ENCODE measurements at places on chromosomes 1 and 21. TPM values are rescaled to one million over a fixed set of nuclear protein-coding genes. Genes with fewer than 3 reads are reported as not detected.
A peak's percentile ranks its signal among the peaks of the same experiment; 100 is the strongest.

The GOLT1A gene
- 8.9 TPM for total RNA-seq

The CLDN8 gene
- total RNA-seq, result 7.1 TPM

The DNASE2B gene
- not detected for total RNA-seq

The SPRR2G gene
- total RNA-seq, result not detected

The ACADM gene
- 52.1 TPM for total RNA-seq

The SLC2A5 gene
- 6.4 TPM for total RNA-seq

The TPTE gene
- not detected for total RNA-seq

The KLHDC8A gene
- total RNA-seq, result not detected

GRCh38 chr21:32392299-32392879 lies 423 bp downstream of the URB1 start:
- peak; percentile 44 for DNase-seq
- peak overlapping the region; percentile 95 for H3K4me3 ChIP-seq
- H3K36me3 ChIP-seq, result no peaks in the 10 kb centered on the region
- H3K27ac ChIP-seq, result no peak overlapping the region
- H3K27me3 ChIP-seq, result no peaks in the 10 kb centered on the region

GRCh38 chr1:219365451-219365850 lies 191.8 kb downstream of the LYPLAL1 start:
- no peak overlapping the region for H3K27ac ChIP-seq
- no peaks in the 10 kb centered on the region for H3K4me1 ChIP-seq
- H3K27me3 ChIP-seq, result no peaks in the 10 kb centered on the region
- no peak overlapping the region for H3K4me3 ChIP-seq

GRCh38 chr1:21383785-21384401 lies 56.0 kb upstream of the NBPF3 start:
- peak overlapping the region; percentile 12 for H3K4me3 ChIP-seq
- DNase-seq, result no peak
- no peaks in the 10 kb centered on the region for H3K36me3 ChIP-seq
- no peaks in the 10 kb centered on the region for H3K27me3 ChIP-seq
- H3K27ac ChIP-seq, result peak overlapping the region; percentile 54
- H3K4me1 ChIP-seq, result peaks cover 4% of the 10 kb centered on the region

- H3K27ac ChIP-seq, result peak overlapping the region; percentile 96
- no peaks in the 10 kb centered on the region for H3K27me3 ChIP-seq
- H3K4me1 ChIP-seq, result no peaks in the 10 kb centered on the region
Observed at GRCh38 chr1:205321959-205322283, 376 bp upstream of the NUAK2 start.

DNA sequence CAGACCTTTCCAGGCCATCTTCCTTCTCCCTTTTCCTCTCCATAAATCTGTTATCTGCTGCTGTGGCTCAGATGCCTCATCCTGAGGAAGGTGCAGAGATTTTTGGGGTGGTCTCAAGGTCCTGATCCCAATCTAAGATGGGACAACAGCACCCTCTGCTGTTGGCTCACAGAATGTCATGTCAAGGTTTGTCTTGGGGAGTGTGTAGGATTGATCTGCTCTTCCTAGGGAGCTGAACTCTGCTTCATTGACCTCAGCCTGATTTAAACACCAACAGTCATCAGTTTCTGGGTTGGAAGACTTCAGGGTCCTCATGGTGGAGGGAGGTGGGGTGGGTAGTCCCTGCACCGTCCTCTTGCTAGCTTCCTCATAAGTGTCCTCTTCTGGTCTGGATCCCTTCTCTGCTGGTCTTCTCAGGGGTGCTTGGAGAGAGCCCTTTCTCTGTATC lies 62.8 kb upstream of the LAX1 start:
- H3K4me3 ChIP-seq, result no peak overlapping the region
- H3K27ac ChIP-seq, result no peak overlapping the region
- peaks cover 12% of the 10 kb centered on the region for H3K36me3 ChIP-seq
- H3K4me1 ChIP-seq, result no peaks in the 10 kb centered on the region
- peak; percentile 82 for DNase-seq

GRCh38 chr1:205760606-205761005 lies 10.6 kb upstream of the NUCKS1 start:
- no peaks in the 10 kb centered on the region for H3K27me3 ChIP-seq
- H3K27ac ChIP-seq, result no peak overlapping the region
- H3K4me3 ChIP-seq, result no peak overlapping the region
- H3K36me3 ChIP-seq, result no peaks in the 10 kb centered on the region

- no peak overlapping the region for H3K27ac ChIP-seq
- DNase-seq, result no peak
- no peaks in the 10 kb centered on the region for H3K4me1 ChIP-seq
- H3K4me3 ChIP-seq, result no peak overlapping the region
- no peaks in the 10 kb centered on the region for H3K36me3 ChIP-seq
Observed at GRCh38 chr1:77548285-77548684, 134.2 kb downstream of the ZZZ3 start.

DNA sequence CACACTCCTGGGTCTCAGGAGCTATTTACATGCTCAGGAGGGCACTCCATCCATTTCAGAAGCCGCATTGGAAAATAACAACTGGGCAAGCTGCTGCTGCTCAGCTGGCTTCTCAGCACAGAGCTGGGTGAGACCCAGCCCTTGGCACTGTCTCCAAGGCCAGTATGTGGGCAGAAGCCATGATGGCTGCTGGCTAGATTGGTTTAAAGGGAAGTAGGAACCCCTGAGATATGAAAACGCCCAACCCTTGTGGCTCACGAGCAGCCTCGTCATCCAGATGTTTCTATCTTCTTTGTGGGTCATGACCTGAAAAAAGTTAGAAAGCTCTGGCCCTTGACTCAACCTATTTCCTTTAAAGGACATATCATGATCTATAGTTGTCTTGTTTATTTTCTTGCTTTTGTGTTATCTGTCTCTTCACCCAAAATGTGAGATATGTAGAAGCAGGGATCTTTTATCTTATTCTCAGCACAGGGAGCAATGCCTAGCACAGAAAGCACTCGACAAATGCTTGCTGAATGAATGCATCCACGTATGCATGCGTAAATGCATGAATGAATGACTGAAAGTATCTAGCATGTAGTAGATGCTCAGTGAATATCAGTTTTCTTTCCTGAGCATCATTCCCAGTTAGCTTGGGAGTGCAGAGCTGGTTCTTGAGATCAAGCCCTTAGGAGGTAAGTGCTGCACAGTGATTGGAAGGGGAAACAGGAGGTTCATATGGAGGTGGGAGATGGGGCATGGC lies 11.6 kb downstream of the MYBPH start:
- no peaks in the 10 kb centered on the region for H3K36me3 ChIP-seq
- H3K4me3 ChIP-seq, result no peak overlapping the region
- no peak for DNase-seq
- no peaks in the 10 kb centered on the region for H3K4me1 ChIP-seq
- H3K27ac ChIP-seq, result no peak overlapping the region

DNA sequence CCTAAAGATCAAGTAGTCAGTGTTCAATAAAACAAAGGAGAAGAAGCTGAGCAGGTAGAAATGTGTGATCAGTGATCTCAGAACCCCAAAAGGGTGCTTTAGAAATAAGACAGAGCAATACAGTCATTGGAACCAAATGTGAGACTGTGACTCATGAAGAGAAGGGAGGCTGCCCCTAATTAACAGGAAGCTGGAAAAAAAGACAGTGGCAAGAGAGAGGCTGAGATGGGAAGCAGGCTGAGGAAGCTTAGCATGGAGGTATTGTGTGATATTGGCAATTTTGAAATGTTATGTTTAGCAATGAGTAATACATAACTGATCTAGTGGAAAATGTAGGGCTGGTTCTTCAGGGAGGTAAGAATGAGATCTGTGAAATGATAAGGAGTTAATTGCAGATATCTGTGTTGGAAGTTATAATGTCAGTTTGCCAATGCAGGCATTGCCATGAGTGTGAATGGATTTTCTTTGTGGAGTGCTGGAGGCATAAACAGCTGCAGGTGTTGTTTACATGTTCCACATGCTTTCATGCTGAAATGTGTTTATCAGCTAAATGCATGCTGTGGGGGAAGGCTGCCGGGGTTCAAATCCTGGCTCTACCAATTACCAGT lies 90.6 kb upstream of the CACNA1E start:
- no peaks in the 10 kb centered on the region for H3K27me3 ChIP-seq
- no peak for DNase-seq
- no peaks in the 10 kb centered on the region for H3K4me1 ChIP-seq
- no peaks in the 10 kb centered on the region for H3K36me3 ChIP-seq

DNA sequence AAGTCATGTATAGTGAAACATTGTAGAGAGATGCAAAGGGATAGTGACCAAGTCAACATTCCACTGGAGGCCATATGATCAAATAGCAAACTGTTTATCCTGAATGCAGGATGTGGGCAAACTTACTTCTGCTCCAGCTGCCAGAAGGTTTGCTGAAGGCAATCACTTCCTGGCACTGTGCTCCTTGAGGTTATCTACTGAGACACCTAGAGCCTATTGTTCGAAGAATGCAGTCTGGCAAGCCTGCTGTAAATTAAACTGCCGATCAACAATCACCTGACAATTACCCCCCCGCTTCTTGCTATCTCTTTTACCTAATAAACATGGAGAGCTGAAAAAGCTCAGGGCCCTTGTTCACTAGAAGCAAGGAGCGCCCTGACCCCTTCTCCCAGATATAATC lies 139.4 kb upstream of the B3GALT2 start:
- H3K4me1 ChIP-seq, result no peaks in the 10 kb centered on the region
- DNase-seq, result no peak
- no peaks in the 10 kb centered on the region for H3K36me3 ChIP-seq
- no peak overlapping the region for H3K27ac ChIP-seq
- no peak overlapping the region for H3K4me3 ChIP-seq
- H3K27me3 ChIP-seq, result no peaks in the 10 kb centered on the region
